ENCODE measurements at places on chromosomes 11 and 22.

DNA sequence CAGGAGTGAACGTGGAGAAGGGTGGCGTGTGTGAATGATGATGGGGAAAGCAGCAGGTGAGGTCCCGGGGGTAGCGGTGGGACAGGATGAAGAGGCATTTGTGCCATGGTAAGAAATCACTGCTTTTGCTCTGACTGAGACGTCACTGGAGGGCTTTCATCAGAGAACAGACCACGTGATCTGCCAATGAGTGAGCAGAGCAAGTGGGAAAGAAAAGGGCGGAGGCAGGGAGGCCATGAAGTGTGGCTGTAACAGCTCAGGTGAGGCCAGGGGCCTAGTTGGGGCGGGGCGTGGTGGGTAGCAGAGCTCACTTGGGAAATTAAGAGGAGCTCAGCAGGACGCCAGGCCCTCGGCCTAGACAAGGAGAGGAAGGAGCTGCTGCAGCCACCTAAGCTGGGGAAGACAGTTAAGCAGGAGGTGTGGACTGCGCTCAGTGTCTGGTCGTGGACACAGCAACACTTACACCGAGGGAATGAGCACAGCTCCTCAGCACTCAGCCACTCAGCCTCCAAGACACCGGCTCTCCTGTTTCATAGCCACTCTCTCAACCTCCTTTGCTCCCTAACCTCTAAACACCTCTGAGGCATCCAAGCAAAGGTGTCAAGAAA is 14.1 kb upstream of the TMEM121B start:
- DNase-seq = no peak

DNA sequence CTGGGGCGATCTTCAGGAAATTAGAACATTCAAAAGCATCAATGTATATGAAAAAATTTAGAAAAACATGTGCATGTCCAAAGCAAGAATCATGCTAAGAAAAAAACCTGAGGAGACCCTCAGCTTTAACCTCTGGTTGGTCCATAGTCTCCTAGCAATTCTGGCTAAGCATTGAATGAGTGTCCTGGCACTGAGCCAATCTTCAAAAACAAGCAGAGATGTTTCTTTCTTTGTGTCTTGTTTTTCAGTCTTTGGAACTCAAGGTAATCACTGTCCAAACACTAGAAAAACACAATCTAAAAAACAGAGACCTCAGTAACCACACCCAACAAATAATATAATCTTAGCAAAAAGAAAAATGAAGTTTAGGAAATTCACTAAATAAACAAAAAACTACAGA is 205.4 kb upstream of the CARD18 start:
- no peak for DNase-seq

DNA sequence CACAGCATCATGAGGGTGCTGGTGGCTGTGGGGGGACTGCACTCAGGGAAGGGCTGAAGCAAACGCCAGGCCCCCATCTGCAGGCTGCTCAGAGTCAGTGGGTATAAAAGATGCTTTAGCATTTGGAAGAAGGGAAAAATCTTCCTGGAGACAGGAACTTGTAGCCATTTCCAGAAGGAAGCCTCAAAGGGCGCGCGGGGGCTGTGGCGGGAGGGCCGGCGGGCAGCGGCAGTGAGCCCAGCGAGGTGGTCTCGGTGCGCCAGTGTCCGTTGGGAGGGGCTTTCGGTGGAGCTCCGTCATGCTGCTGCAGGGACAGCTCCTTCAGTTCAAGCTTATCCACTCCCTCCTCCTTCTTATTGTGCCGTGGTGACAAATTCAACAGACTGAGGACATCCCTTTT is 63.0 kb upstream of the PITPNB start:
- DNase-seq = no peak

GRCh38 chr11:10488934-10489691 is 34.0 kb downstream of the AMPD3 start:
- DNase-seq = no peak

GRCh38 chr11:128776069-128776423 is 82.2 kb downstream of the FLI1 start:
- DNase-seq = peak; percentile 16

DNA sequence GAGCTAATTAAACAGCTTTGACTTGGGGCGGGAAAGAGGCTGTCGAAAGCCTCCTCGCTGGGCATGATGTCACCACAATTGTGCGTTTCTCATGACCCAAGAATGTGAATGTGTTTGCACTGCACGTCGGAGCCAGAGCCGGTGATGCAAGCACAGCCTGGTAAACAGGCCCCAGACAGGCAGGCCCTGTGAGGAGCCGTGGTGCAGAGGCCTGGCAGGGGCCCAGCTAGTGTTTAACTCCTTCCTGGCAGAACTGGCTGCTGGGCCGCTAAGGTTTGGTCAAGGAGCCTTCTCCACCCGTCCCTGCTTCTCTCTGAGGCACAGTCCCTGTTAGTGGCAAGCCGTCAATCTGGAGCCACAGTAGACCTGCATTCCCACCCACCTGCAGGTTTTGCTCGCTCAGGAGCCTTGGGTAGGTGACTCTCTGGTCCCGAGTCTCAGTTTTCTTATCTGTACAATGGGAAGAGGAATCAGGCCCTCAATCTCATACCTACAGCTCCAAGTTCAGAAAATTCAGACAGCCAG is 25.4 kb upstream of the SMTN start:
- DNase-seq = no peak

DNA sequence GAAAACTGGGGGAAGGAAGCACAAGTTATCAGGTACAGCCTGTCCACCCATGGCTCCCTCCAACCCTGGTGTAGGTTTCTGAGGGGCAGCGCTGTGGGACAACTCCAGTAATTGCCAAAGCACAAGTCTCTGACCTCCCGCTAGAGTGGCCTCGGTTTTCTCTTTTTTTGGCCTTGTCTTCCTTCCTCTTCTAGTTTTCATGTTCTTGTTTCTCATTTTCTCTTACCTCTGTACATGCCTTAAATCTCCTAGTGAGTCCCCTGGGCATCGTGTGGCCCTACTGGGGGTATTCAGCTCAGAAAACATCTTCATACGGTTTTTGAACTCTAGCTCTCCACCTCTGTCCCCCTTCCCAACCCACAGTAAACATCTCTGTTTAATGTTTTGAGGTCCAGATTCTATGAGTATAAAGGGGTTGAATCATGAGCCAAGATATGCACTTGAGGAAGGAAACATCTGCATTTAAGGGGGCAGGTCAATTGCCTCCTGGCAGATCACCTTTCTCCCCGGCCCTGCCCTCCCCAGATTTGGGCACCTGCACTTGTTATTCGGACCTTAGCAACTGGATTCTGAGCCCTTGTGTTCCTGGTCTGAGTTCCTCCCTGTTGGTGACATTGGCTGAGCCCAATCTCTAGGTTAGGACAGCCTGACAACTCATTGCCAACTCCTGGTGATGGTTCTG is 8.4 kb upstream of the LMO2 start:
- DNase-seq = no peak

- DNase-seq = no peak
Measured at GRCh38 chr11:126518972-126519690, 163.6 kb downstream of the ST3GAL4 start.

DNA sequence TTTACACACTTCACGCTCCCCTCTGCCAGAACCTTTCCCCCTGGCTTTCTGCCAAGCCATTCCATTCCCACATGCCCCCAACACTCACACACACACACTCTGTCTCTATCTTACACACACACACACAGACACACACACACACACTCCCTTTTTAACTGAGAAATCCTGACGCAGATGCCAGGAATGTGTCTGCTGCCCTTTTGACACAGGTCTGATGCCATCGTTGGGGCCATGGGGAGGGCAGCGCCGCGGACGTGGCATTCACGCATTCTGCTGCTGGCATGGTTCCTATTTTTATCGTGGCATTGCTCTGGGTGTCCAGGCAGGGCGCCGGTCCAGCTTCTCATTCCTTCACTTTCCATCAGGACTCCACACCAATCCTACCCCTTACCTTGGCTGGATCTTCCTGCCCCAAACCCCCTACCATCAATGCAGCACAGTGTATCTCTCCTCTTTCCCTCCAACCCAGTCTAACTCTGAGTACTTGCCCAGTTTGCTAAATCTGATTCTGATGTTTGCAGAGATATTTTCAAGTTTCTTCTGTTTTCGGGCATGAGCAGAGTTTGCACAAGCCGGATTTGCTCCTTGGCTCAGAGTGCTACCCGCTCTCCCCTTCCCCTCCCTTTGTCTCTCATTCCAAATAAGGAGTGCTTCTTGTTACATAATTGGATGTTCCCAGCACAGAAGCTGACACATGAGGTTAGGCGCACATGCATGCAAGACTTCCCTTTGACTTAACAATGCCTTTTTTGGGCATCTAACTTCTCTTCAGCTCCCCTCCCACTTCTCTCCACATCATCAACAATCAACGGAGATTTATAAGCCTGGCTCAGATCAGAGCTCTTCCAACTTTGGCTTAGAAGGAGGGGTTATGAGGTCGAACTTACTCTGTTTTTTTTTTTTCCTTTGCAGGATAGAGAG is 18.8 kb downstream of the SNX19 start:
- no peak for DNase-seq

- no peak for DNase-seq
Measured at GRCh38 chr11:91078221-91078620, 855.4 kb upstream of the CHORDC1 start.

- no peak for DNase-seq
Measured at GRCh38 chr11:33867561-33867960, 24.3 kb downstream of the LMO2 start.

DNA sequence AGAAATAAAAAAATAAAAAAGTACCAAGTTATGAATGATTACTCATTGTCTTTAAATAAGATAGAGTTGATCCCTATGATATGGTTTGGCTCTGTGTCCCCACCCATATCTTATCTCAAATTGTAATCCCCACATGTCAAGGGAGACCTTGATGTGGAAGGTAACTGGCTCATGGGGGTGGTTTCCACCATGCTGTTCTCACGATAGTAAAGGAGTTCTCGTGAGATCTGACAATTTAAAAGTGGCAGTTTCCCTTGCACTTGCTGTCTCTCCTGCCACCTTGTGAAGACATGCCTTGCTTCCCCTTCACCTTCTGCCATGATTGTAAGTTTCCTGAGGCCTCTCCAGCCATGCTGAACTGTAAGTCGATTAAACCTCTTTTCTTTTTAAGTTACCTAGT is 18.8 kb downstream of the QSER1 start:
- no peak for DNase-seq

DNA sequence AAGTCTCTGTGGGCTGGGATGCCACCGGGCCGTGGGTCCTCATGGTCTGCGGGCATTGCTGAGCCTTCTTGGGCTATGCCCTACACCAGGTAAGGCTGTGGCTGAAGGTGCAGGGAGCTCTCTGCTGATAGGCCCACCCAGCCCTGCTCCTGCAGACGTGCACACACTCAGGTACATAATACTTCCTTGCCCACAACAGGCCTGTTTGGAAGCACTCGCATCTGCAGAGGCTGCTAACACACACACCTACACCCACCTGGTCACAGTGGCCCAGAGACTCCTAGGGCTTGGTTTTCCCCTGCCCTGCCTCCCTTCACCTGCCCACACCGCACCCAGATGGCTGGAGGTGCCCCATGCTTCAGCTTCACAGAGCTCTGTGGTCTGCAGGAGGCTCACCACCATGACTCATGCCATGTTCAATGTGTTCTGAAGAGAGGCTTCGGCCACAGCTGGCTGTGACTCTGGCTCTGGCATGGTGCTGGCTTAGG is 72.8 kb upstream of the KCNQ1OT1 start:
- no peak for DNase-seq

GRCh38 chr11:92931746-92932422 is 37.6 kb upstream of the MTNR1B start:
- no peak for DNase-seq

- DNase-seq = no peak
Measured at GRCh38 chr11:40202589-40203270, 1256.7 kb downstream of the LRRC4C start.

- DNase-seq = no peak
Measured at GRCh38 chr11:92739041-92739440, 230.4 kb upstream of the MTNR1B start.

GRCh38 chr11:10911907-10912306 is 54.1 kb upstream of the ZBED5 start:
- no peak for DNase-seq

GRCh38 chr22:37627545-37627944 is 11.9 kb upstream of the SH3BP1 start:
- peak; percentile 45 for DNase-seq

DNA sequence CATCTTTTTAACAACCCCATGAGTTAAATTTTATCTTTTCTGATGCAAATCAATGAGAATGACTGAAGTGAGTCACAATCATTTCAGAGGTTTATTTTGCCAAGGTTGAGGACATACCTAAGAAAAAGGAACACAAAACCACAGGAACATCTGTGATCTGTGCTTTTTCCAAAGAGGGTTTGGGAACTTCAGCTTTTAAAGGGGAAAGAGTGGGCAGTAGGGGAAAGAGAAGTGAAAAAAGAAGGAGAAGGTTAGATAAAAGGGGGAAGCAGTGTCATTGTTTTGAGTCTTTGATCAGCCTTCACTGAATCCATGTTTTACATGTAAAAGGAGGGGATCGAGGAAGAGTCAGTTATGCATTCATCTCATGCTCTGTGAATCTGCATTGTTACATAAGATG is 45.3 kb upstream of the SPON1 start:
- no peak for DNase-seq

GRCh38 chr11:73997120-73997770 is 11.6 kb downstream of the UCP3 start:
- DNase-seq = no peak

GRCh38 chr11:108963118-108963517 is 298.2 kb downstream of the DDX10 start:
- DNase-seq = no peak

- no peak for DNase-seq
Measured at GRCh38 chr11:11072067-11072466, 214.2 kb upstream of the ZBED5 start.

DNA sequence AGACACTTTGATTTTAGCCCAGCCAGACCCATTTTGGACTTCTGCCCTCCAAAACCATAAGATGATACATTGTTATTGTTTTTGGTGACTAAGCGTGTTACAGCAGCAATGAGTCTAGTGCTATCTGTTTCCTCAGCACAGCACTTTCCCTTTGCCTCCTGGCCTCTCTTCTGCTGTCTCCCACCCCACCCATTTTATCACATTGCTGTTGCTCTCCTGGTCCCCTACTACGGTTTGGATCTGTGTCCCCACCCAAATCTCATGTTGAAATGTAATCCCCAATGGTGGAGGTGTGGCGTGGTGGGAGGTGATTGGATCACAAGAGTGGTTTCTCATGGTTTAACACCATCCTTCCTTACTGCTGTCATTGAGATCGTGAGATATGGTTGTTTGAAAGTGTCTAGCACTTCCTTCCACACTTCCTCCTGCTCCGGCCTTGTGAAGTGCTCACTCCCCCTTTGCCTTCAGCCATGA is 59.8 kb upstream of the CD82 start:
- DNase-seq = no peak

GRCh38 chr11:46352063-46352841 is 5.0 kb downstream of the DGKZ start:
- DNase-seq = peak; percentile 59

DNA sequence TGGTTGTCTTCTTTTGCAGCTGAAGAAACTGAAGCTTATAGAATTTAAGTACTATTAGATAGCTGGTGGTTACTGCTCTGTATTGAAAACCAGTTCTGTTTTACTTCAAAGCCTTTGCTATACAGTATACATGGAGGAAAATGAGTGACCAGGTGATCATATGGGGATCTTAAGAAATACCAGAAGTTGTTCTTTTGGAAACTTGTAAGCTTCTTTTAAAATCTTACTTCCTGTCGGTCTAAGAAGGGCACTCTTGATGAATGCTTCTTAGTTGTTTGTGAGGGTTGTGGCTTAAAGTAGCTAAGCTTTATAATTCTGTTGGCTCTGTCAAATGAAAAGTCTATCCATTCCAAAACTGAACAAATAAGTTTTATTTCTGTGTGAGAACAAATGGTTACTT is 55.2 kb downstream of the PDE3B start:
- DNase-seq = no peak

Measured in stimulated activated CD8-positive, alpha-beta memory T cell treated with anti-CD3 and anti-CD28 coated beads, Interleukin-2, amount 100 ng/mL, for 1 hour (primary cell).